ENCODE measurements at places on chromosomes 2 and 18.

- DNase-seq, result no peak
These were observed at the start of gene TMEM237 for GRCh38 chr2:201643216-201643890. TMEM237 (minus strand) TSS chr2:201643503; CDS start chr2:201643400, 103 bp downstream.

DNA sequence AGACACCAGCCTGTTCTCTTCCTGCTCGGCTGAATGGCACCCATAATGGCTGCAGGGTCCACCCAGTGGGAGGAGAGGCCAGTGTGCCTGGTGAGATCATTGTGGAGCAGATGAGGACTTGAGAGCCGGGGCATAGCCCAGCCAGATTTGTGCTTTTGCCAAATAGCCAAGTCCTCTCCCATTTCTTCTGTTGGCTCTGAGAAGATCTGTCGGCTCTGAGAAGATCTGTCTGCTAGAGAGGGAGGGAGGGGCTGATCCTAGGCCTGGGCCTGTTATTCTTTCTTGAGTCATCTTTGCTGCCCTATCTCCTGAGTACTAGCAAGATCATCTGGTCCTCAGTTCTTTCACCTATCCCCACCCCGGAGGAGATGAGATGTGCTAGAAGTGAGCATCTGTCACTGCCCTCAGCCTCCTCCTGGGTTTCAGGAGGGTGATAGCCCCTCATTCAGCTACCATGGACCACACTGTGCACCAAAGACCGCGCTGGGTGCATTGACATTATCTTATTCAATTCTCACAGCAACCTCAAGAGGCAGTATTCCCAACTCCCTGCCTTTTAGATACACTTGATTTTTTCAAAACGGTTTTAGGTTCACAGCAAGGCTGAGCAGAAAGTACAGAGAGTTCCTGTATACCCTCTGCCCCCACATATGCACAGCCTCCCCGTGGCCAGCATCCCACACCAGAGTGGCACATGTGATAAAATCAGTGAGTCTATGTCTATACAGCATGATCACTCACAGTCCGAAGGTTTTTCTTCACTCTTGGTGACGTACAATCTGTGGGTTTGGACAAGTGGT, 98.6 kb downstream of the CAPN13 start:
- DNase-seq, result no peak

- DNase-seq, result no peak
These were observed 13.9 kb downstream of the GDF7 start for GRCh38 chr2:20680744-20681375.

DNA sequence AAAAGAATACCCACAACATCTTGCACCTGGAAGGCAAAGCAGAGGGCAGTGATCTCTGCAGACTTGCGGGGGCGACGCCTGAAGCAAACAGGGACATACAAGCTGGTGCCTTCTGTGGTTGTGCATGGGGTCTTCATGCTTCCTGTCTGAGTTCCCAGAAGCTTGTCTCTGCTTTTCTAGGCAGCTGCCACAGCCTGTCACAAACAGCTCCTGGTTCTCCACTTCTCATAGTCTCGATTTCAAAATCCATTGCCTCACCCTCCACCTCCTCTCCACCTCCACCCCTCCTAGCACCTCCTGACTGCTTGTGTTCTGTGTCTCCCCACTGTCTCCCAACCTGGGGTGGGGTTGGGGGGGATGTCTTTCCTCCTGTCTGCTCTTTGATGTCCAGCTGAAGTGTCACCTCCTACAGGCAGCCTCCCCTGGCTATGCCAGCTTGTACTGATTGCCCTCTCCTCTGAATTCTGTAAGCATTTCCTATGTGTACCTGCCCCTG, 1.7 kb upstream of the PROC start:
- no peak for DNase-seq

GRCh38 chr2:143697744-143698143, 568.5 kb downstream of the ARHGAP15 start:
- no peak for DNase-seq

GRCh38 chr2:154699575-154699930, 1.1 kb downstream of the KCNJ3 start:
- DNase-seq, result no peak

- DNase-seq, result no peak
These were observed 994.1 kb upstream of the ACVR2A start for GRCh38 chr2:146850746-146851145.

GRCh38 chr2:13485256-13485655, 768.5 kb downstream of the TRIB2 start:
- DNase-seq, result no peak

DNA sequence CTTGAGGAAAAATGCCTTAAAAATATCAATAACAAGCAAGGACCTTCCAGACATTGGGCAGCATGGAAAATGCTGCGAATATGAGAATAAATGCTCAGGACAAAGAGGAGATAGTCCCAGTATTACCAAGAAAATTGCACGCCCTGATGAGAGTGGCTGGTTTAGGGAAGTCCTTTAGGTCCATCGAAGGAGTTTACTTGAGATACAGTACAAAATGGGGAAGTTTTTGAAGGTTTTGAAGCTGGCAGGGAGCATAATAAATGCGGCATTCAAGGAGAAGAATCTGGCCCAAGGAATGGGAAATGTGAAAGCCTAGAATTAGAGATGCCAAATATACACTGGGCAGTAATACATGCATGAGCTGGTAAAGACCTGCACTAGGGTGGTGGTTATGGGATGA, 90.2 kb upstream of the SPATS2L start:
- DNase-seq, result no peak

- DNase-seq, result no peak
These were observed 83.5 kb upstream of the CPO start for GRCh38 chr2:206855585-206856433.

DNA sequence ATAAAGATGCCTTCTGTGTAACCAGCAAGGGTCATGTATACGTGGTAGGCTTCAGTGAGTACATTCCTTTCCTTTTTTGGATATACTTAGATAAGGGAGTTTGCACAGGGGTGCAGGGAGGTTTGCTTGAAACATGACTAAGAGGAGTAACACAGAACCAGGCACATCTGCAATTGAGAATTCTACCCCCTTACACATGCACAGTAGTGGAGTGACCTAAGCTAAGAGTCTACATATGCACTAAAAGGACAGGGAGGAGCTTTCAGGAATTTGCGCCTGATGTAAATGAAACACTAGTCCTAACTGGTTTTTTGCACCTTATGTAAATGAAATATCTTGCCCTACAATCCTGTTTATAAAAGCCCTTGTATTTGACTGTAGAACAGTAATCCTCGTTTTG, 194.8 kb upstream of the NABP1 start:
- no peak for DNase-seq

- DNase-seq, result no peak
These were observed 5.4 kb downstream of the SNORC start for GRCh38 chr2:232875256-232876121.

DNA sequence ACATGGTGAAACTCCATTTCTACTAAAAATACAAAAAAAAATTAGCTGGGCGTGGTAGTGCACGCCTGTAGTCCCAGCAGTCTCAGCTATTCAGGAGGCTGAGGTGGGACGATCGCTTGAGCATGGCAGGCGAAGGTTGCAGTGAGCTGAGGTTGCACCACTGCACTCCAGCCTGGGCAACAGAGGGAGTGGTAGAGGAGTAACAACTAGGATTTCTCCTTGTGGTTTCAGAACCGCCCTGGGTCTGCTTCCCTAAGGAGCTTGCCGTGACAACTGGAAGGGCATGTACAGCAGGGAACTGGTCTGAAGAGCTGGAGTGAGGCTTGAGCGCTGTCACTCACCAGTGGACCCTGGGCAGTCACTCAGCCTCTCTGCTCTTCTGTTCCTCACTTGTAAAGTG, 29.1 kb downstream of the REEP1 start:
- no peak for DNase-seq

- DNase-seq, result no peak
These were observed 1293.7 kb upstream of the FAM98A start for GRCh38 chr2:34892766-34893165.

- DNase-seq, result no peak
These were observed 198.7 kb upstream of the MEIS1 start for GRCh38 chr2:66236067-66236685.

DNA sequence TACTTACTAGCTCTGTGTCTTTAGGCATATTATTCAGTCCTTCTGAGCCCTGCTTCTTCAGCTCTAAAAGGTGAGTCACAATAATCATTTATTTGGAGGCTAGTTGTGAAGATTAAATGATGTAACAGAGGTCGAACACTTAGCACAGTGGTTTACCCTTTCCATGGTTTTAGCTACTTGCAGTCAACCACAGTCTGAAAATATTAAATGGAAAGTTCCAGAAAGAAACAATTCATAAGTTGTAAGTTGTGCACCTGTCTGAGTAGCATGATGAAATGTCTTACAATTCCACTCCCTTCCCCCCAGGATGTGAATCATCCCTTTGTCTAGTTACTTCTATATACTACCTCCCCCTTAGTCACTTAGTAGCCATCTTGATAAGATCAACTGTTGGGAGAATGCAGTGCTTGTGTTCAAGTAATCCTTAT, 217.6 kb upstream of the THUMPD2 start:
- no peak for DNase-seq

- no peak for DNase-seq
These were observed 8.0 kb upstream of the SERTAD2 start for GRCh38 chr2:64661741-64662169.

DNA sequence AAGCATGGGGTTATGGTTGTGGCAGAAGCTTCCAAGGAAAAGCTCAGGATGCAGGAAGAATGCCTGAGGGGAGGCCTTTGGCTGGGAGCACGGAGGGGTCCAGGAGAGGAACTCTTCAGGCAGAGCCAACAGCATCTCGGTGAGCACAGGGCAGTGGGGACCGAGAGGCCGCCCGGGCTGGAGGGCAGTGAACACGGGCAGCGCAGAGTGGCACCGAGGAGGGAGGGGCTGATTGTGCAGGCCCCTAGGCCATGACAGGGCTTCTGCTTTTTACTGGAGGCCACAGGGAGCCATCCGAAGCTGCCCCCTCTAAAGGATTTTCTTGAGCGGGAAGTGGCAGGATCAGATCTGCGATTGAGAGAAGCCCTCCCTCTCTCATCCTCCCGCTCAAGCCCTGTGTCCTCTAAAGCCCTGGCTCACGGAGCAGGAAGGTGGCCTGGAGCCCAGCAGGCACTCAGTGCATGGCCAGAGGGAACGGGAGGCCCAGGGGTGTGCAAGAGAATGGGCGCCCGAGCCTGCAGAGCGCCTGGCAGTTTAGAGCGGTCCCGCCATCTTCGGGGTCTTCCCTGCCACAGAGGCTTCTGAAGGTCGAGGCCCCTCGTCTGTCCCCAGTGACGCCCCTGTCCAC, 110.0 kb upstream of the STON1 start:
- no peak for DNase-seq
